Lung (tissue), 17 donors: ENCODE measurements at places on chromosomes 1 and 21. TPM values are rescaled to one million over a fixed set of nuclear protein-coding genes. Genes with fewer than 3 reads are reported as not detected.
A peak's percentile ranks its signal among the peaks of the same experiment; 100 is the strongest.

- H3K27me3 ChIP-seq, result no peaks in the 10 kb centered on the region
- no peaks in the 10 kb centered on the region for H3K36me3 ChIP-seq
- no peak overlapping the region for H3K27ac ChIP-seq
- no peak for DNase-seq
- H3K4me3 ChIP-seq, result no peak overlapping the region
- peaks cover 3% of the 10 kb centered on the region for H3K4me1 ChIP-seq
These were observed 17.9 kb downstream of the SLC9A1 start for GRCh38 chr1:27136998-27137542.

GRCh38 chr1:240666568-240667198, 54.7 kb upstream of the GREM2 start:
- no peaks in the 10 kb centered on the region for H3K27me3 ChIP-seq
- DNase-seq, result no peak
- H3K27ac ChIP-seq, result no peak overlapping the region
- no peaks in the 10 kb centered on the region for H3K4me1 ChIP-seq
- no peak overlapping the region for H3K4me3 ChIP-seq

GRCh38 chr1:47585141-47585902, 147.5 kb downstream of the FOXD2 start:
- no peak overlapping the region for H3K27ac ChIP-seq
- H3K27me3 ChIP-seq, result no peaks in the 10 kb centered on the region
- no peaks in the 10 kb centered on the region for H3K4me1 ChIP-seq
- no peaks in the 10 kb centered on the region for H3K36me3 ChIP-seq
- DNase-seq, result no peak
- H3K4me3 ChIP-seq, result no peak overlapping the region

DNA sequence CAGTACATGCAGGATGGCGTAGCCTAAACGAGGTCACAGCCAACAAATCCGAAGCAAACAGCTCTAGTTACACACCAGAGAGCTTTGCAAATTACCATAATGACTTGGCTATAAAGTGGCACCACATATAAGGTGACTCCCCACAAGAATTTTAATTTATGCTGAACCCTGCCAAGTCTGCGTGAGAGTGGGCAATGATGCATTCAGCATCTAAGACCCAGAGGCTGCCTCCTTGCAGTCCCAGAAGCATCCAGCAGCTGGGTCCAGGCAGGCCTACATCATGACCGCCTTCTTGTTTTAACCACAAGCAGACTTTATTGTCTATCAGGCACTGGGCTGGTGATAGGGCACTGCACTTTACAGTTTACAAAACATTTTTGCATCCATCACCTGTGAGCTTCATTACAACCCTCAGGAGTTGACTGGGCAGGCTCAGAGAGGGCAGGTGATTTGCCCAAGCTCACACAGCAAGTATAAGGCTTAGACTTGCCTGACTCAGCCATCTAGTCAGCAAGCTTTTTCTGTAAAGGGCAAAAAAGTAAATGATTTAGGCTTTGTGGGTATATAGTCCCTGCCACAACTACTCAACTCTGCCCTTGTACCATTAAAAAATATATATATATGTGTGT, 134.6 kb downstream of the GLIS1 start:
- no peak for DNase-seq
- no peaks in the 10 kb centered on the region for H3K4me1 ChIP-seq
- no peak overlapping the region for H3K4me3 ChIP-seq
- H3K27me3 ChIP-seq, result no peaks in the 10 kb centered on the region

DNA sequence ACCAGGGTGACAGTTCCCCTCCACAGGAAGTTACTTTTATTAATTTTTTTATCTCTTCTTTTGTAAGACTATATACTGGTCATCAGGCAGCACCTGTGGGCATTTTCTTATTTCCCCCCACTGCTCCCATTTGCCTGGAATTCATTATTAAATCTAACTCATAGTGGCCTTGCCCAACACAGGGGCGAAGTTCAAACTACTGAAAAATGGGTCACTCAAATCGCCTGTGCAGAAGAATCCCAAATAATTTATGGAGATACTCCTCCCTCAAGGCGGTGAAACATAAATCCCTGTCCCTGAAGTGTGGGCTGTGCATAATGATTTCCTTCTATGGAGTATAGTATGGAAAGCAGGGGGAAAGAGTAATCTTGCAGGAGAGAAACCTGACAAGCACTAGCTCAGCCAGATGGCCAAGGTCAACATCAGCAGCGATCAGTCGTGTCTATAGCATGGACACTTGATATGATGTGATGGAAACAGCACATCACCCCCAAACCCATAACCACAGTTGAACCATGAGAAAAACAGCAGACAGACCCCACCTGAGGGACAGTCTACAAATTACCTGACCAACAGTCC, 7.9 kb downstream of the CAMK2N1 start:
- H3K27ac ChIP-seq, result no peak overlapping the region
- H3K4me1 ChIP-seq, result no peaks in the 10 kb centered on the region
- no peak overlapping the region for H3K4me3 ChIP-seq
- H3K27me3 ChIP-seq, result no peaks in the 10 kb centered on the region

The CRYBG2 gene
- 0.37 TPM for total RNA-seq

The GJB3 gene
- 0.51 TPM for total RNA-seq

- H3K27me3 ChIP-seq, result no peaks in the 10 kb centered on the region
- no peaks in the 10 kb centered on the region for H3K4me1 ChIP-seq
- no peak overlapping the region for H3K27ac ChIP-seq
- DNase-seq, result peak; percentile 8
These were observed 51.2 kb downstream of the RNF2 start for GRCh38 chr1:185096531-185096930.

DNA sequence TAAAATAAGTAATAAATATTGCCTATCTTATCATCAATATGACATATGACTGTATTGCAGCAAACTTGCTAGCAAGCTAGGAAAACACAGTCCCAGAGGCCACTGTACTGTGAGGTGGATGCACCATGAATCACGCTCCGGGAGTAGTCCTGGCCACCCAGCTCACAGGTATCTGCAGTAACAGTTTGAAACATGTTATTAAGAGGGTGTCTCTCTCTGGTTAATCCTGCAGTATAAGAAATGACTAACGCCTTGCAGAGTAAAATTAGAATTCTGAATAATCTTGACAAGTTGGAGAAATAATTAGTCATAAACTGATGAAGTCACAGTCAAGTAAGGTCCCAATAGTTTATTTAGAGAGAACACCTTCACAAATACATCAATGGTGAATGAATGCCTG, 34.0 kb upstream of the DPT start:
- no peaks in the 10 kb centered on the region for H3K27me3 ChIP-seq
- H3K36me3 ChIP-seq, result no peaks in the 10 kb centered on the region
- peaks cover 1% of the 10 kb centered on the region for H3K4me1 ChIP-seq
- H3K4me3 ChIP-seq, result no peak overlapping the region
- no peak for DNase-seq

The TRAPPC10 gene
- 43.5 TPM for total RNA-seq

DNA sequence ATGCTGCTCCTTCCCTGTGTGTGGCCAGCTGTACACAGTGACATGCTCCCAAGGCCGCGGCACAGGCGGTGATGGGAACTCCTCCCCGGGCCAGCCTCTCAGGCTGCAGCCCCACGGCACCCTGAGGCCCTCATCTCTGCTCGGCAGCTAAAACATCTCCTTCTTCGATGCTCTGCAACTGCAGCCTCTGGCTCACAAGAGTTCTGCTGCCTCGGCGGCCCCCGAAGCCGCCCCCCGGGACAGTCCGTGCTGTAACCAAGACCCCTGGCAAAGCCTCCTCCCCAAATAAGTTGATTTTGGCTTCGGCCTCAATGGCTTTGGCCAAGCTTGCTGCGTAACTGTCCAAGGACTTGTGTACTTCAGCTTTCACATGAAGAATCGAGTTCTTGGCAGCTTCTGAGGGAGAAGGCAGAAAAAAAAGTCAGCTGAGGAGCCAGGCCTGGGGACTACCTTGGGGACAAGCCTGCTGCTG, 51.3 kb downstream of the GPR161 start:
- no peaks in the 10 kb centered on the region for H3K27me3 ChIP-seq
- peak; percentile 66 for DNase-seq
- no peaks in the 10 kb centered on the region for H3K4me1 ChIP-seq
- peaks cover 24% of the 10 kb centered on the region for H3K36me3 ChIP-seq
